ENCODE measurements at places on chromosomes 3 and 15. TPM values are rescaled to one million over a fixed set of nuclear protein-coding genes. Genes with fewer than 3 reads are reported as not detected.

DNA sequence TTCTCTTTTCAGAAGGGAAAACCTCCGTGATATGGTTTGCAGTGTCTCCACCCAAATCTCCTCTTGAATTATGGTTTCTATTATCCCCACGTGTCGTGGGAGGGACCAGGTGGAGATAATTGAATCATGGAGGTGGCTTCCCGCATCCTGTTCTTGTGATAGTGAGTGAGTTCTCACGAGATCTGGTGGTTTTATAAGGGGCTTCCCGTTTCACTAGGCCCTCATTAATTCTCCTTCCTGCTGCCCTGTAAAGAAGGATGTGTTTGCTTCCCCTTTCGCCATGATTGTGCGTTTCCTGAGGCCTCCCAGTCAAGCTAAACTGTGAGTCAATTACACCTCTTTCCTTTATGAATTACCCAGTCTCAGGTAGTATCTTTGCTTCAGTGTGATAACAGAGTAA, 692.7 kb upstream of the GRM7 start:
- H3K27me3 ChIP-seq, result no peaks in the 10 kb centered on the region
- no peaks in the 10 kb centered on the region for H3K36me3 ChIP-seq
- DNase-seq, result no peak
- H3K27ac ChIP-seq, result no peak overlapping the region
- no peaks in the 10 kb centered on the region for H3K4me1 ChIP-seq

Gene SLC22A14
- not detected for total RNA-seq

Gene CPNE4
- total RNA-seq, result not detected

GRCh38 chr3:123387532-123387931, 61.4 kb downstream of the ADCY5 start:
- no peaks in the 10 kb centered on the region for H3K36me3 ChIP-seq
- no peak overlapping the region for H3K4me3 ChIP-seq
- no peaks in the 10 kb centered on the region for H3K4me1 ChIP-seq
- no peaks in the 10 kb centered on the region for H3K27me3 ChIP-seq
- no peak overlapping the region for H3K27ac ChIP-seq

- no peaks in the 10 kb centered on the region for H3K27me3 ChIP-seq
- no peak for DNase-seq
- H3K27ac ChIP-seq, result peak within 1 kb of the TSS; percentile 69
- H3K36me3 ChIP-seq, result peaks cover 58% of the 10 kb centered on the region
- H3K4me3 ChIP-seq, result peak within 1 kb of the TSS; percentile 93
Measured at GRCh38 chr3:184186184-184186901, at the start of gene ABCF3. ABCF3 (plus strand) TSS chr3:184186199; CDS start chr3:184186208, 9 bp downstream.

Gene IFRD2
- 191 TPM for total RNA-seq

Gene SHF
- total RNA-seq, result 25.4 TPM

Gene GCSAM
- total RNA-seq, result 4.8 TPM

Gene WDR49
- total RNA-seq, result 0.35 TPM

- H3K4me1 ChIP-seq, result no peaks in the 10 kb centered on the region
- H3K4me3 ChIP-seq, result no peak overlapping the region
- H3K27ac ChIP-seq, result no peak overlapping the region
Measured at GRCh38 chr3:71991681-71992080, 206.7 kb upstream of the PROK2 start.

GRCh38 chr3:178203165-178203564, 333.1 kb upstream of the KCNMB2 start:
- H3K27ac ChIP-seq, result no peak overlapping the region
- H3K36me3 ChIP-seq, result no peaks in the 10 kb centered on the region
- no peak overlapping the region for H3K4me3 ChIP-seq
- H3K27me3 ChIP-seq, result no peaks in the 10 kb centered on the region

All from CD8-positive, alpha-beta memory T cell (primary cell).